ENCODE measurements at places on chromosomes 16 and 17. TPM values are rescaled to one million over a fixed set of nuclear protein-coding genes. Genes with fewer than 3 reads are reported as not detected.

- H3K36me3 ChIP-seq: no peaks in the 10 kb centered on the region
- H3K27me3 ChIP-seq: no peaks in the 10 kb centered on the region
- H3K4me1 ChIP-seq: no peaks in the 10 kb centered on the region
- DNase-seq: no peak
- no peak overlapping the region for H3K4me3 ChIP-seq
Observed at GRCh38 chr17:29844339-29845048, 85.5 kb downstream of the SSH2 start.

DNA sequence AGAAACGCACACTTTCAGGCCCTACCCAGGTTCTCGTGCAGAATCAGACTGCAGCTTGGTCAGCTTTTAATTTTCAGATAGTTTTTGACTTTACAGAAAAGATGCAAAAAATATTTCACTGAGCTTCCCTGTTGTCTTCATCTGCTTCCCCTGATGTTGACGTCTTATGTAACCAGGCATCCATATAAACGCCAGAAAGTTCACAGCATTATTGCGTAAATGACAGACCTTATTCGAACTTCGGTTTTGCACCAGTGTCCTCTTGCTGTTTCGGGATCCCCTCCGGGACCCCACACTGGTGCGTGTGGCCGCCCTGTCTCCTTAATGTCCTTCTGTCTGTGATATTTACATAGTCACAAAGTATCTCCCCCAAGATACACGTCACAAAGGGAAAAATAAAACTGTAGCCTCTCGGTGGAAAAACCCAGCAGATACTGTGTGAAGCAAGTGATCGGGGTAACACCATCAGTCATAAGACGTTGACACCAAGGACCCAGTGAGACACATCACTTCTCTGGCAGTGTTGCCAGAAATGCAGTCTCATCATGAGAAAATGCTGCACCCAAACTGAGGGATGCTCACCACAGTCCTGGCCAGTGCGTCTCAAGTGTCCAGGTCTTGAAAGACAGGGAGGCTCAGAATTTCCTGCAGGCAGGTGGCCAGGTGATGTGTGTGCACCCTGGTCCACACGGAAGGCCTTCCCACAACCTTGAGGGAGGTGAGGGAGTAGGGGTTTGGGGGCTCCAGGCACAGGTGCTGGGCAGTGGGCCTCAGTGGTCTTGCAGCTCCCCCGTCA, 4.3 kb downstream of the BANP start:
- no peaks in the 10 kb centered on the region for H3K36me3 ChIP-seq
- H3K27ac ChIP-seq: no peak overlapping the region
- DNase-seq: no peak
- no peaks in the 10 kb centered on the region for H3K27me3 ChIP-seq
- H3K4me1 ChIP-seq: peaks cover 6% of the 10 kb centered on the region
- no peak overlapping the region for H3K4me3 ChIP-seq

The ARSG gene
- 18.5 TPM for total RNA-seq

GRCh38 chr17:27669136-27669535, 38.1 kb downstream of the LGALS9 start:
- no peaks in the 10 kb centered on the region for H3K27me3 ChIP-seq
- no peaks in the 10 kb centered on the region for H3K4me1 ChIP-seq
- no peak overlapping the region for H3K27ac ChIP-seq
- DNase-seq: no peak
- no peaks in the 10 kb centered on the region for H3K36me3 ChIP-seq
- no peak overlapping the region for H3K4me3 ChIP-seq

The PITPNM3 gene
- total RNA-seq: 11.8 TPM

The CLEC18C gene
- 0.15 TPM for total RNA-seq

- H3K4me3 ChIP-seq: no peak overlapping the region
- no peak overlapping the region for H3K27ac ChIP-seq
- H3K4me1 ChIP-seq: no peaks in the 10 kb centered on the region
- no peaks in the 10 kb centered on the region for H3K36me3 ChIP-seq
- no peak for DNase-seq
- H3K27me3 ChIP-seq: no peaks in the 10 kb centered on the region
Observed at GRCh38 chr17:31492880-31493655, 101.6 kb downstream of the RAB11FIP4 start.

The OR2C1 gene
- not detected for total RNA-seq

DNA sequence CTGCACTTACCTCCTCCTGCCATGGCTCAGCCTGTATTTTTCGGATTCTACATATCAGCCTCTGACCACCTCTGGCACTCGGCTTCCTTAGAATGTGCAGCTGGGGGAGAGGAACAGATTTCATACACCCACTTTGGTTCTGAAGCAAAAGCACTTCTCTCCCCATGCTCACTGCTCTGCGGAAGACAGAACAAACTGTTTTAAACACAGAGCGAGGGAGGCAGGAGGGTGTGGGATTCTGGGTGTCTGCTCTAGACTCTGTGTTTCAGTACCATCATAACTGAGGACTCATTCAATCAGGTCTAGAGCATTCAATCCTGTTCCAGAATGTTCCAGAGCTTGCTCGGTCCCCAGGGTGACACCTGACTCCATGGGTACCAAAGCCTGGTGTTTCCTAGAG, 239.1 kb downstream of the GRIN2A start:
- no peak for DNase-seq
- no peak overlapping the region for H3K4me3 ChIP-seq
- no peaks in the 10 kb centered on the region for H3K27me3 ChIP-seq
- H3K4me1 ChIP-seq: no peaks in the 10 kb centered on the region
- no peaks in the 10 kb centered on the region for H3K36me3 ChIP-seq

DNA sequence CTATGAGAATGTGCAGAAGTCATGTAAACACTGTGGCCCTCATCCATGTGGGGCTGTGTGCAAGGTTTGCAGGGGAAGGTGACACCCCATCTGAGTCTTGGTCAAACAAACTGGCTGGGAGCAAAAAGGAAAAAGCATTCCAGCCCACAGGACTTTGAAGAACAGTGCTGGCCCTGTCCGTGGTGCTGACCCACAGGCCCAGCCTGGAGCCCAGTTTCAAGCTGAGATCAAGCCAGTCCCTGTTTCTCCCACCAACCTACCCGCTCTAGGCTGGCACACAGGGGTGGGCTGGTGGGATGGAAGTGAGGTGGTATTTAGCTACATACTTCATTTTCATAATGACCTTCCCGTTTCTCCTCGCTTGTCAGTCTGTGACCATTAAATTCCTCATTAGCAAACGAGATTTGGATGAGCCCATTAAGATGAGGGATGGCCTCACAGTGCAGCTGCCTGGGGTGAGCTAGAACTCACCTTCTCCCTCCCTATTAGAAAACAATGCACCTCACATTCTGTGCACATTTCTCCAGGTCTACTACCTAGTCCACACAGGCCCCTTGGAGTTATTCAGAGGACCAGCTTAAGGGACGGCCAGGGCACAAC, 12.6 kb upstream of the RPL38 start:
- H3K36me3 ChIP-seq: no peaks in the 10 kb centered on the region
- H3K4me3 ChIP-seq: no peak overlapping the region
- no peak overlapping the region for H3K27ac ChIP-seq
- no peak for DNase-seq
- no peaks in the 10 kb centered on the region for H3K4me1 ChIP-seq

DNA sequence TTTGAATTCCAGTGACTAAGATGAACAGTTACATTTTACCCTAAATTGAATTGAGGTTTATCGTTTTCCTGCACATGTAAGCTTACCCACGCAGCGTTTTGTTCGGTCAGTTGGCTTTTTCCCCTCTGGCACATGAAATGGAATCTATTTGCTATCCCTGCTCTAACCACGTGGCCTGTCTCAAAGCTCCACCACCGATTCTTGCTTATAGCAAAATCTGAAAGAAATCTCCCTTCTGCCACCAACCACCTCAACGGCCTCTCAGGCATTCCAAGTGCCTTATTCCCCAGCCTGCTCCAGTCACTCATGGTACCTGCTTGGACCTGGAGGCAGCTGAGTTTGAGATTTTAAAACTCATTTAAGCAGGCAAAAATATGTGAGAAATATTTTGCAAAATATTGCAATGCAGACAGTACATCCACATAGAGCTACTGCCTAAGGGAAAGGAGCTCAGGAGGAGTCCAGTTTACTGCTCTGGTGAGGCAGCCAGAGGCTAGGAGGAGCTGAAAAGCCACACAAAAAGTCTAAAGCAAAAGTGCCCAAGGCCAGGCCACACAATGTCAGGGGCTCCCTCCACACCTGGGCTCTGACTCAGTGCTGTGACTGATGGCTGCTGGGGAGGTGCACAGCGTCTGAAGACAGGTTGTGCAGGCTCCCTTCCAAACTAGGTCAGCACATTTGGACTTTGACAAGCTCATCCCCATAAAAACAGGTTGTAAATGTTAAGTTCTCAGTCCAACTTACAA, 26.4 kb downstream of the ARHGAP17 start:
- H3K27me3 ChIP-seq: no peaks in the 10 kb centered on the region
- no peak for DNase-seq
- H3K4me1 ChIP-seq: peaks cover 23% of the 10 kb centered on the region
- peak overlapping the region; percentile 30 for H3K27ac ChIP-seq

The TP53TG3 gene
- total RNA-seq: not detected

GRCh38 chr16:79613009-79613408, 12.5 kb upstream of the MAF start:
- peaks cover 1% of the 10 kb centered on the region for H3K4me1 ChIP-seq
- H3K27me3 ChIP-seq: no peaks in the 10 kb centered on the region
- no peak overlapping the region for H3K27ac ChIP-seq
- H3K4me3 ChIP-seq: no peak overlapping the region

DNA sequence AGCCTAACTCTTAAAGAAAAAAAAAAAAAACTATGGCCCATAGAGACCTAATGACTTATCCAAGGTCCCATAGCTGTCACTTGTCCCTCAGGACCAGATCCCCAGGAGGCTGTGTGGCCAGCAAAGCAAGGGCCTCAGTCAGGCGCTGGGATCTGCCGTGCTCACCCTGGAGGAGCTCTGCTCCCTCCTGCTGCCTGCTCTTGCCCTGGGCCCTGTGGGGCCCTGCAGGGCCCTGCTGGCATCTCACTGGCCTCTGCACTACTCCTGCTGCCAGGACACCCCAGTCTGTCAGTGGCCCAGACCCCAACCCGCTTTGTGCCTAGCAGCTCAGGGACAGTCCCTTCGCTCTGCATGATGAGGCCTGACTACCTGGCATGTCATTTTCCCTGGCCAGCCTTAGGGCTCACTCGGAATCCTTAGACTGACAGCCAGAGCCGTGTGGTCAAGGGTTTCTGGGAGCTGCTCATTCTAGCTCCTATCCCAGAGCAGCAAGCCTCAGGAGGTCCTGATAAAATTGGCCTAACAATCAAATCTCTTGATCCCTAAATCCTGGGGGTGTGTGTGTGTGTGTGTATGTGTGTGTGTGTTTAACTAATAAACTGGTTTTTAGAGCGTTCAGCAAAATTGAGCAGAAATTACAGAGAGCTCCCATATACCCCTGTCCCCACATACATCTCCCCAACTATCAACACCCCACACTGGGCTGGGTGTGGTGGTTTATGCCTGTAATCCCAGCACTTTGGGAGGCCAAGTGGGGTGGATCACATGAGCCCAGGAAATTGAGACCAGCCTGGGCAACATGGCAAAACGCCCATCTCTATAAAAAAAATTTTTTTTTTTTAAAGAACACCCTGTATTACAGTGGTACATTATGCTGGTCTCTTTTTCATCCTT, 21.7 kb downstream of the KATNIP start:
- H3K27ac ChIP-seq: no peak overlapping the region
- no peaks in the 10 kb centered on the region for H3K27me3 ChIP-seq
- no peak for DNase-seq
- no peaks in the 10 kb centered on the region for H3K36me3 ChIP-seq

The PAQR4 gene
- 0.72 TPM for total RNA-seq

DNA sequence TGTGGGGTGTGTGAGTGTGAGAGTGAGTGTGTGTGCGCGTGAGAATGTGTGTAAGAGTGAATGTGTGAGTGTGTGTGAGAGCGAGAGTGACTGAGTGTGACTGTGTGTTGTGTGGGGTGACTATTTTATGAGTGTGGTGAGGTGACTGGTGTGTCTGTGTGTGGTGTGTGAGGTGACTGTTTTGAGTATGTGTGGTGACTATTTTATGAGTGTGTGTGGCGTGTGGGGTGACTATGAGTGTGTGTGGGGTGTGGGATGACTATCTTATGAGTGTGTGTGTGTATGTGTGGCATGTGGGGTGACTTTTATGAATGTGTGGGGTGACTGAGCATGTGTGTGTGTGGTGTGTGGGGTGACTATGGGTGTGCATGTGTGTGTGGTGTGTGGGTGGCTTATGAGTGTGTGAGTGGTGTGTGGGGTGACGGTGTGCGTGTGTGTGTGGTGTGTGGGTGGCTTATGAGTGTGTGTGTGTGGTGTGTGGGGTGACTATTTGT, 152.9 kb upstream of the PLCG2 start:
- no peak overlapping the region for H3K27ac ChIP-seq
- peaks cover 3% of the 10 kb centered on the region for H3K4me1 ChIP-seq
- no peaks in the 10 kb centered on the region for H3K36me3 ChIP-seq
- H3K4me3 ChIP-seq: no peak overlapping the region

DNA sequence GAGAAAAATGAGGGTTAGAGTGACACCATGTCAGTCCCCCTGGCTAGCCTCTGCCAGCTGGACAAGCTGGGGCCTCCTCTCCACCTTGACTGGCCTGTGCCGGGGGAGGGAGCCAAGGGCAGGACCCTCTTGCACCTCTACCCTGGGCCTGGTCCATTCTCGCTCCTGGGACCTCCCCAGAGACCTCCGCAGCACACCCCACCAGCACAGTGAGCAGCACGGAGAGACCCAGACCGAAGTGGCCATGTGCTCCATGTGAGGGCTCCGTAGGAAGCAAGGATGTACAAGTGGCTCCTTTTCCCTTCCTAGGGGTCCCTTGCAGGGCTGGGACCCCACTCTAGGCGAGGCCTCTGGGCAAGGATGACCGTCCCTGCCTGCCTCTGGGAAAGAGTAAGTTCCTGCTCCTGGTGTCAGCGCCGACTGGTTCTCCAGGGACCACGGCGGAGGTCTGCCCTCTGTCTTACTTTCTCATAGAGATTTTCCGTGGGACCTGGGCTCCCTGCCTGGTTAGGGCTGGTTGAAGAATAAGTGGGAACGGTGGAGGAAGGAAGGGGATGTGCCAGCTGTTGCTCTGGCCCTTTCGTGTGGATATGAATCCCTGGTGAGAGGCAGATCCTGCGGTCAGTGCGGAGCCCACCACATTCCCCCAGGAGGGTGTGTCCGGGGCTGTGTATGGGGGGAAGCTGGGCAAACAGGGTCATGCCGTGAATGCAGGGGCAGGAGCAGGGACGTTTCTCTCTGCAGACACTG, 124.2 kb downstream of the METRNL start:
- no peaks in the 10 kb centered on the region for H3K27me3 ChIP-seq
- H3K36me3 ChIP-seq: no peaks in the 10 kb centered on the region
- DNase-seq: peak; percentile 22
- H3K27ac ChIP-seq: no peak overlapping the region

- no peaks in the 10 kb centered on the region for H3K36me3 ChIP-seq
- no peaks in the 10 kb centered on the region for H3K27me3 ChIP-seq
- DNase-seq: no peak
- H3K27ac ChIP-seq: peak overlapping the region; percentile 46
- peak overlapping the region; percentile 77 for H3K4me3 ChIP-seq
Observed at GRCh38 chr16:50367777-50368409, 895 bp downstream of the BRD7 start.
